ENCODE measurements at places on chromosomes 5 and 9.

GRCh38 chr5:129079496-129079895 lies 15.1 kb upstream of the ISOC1 start:
- no peak for DNase-seq

DNA sequence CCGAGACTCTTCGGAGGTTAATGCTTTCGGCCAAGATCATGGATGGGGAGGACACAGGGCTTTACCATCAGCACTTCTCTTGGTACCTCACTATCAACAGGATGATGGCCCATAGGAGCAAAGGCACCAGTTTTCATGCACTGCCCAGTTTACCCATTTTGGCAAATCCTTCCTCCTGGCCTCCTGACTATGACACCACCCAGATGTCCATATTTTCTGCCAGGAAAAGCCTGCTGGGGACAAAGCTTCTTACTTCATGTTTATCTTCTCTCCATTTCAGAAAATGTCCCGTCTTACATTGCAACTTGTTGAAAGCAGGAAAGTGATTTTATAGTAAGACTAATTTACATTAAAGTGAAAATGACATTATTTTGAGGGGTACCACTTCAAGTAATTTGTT lies 61.4 kb upstream of the GAS1 start:
- DNase-seq, result no peak

DNA sequence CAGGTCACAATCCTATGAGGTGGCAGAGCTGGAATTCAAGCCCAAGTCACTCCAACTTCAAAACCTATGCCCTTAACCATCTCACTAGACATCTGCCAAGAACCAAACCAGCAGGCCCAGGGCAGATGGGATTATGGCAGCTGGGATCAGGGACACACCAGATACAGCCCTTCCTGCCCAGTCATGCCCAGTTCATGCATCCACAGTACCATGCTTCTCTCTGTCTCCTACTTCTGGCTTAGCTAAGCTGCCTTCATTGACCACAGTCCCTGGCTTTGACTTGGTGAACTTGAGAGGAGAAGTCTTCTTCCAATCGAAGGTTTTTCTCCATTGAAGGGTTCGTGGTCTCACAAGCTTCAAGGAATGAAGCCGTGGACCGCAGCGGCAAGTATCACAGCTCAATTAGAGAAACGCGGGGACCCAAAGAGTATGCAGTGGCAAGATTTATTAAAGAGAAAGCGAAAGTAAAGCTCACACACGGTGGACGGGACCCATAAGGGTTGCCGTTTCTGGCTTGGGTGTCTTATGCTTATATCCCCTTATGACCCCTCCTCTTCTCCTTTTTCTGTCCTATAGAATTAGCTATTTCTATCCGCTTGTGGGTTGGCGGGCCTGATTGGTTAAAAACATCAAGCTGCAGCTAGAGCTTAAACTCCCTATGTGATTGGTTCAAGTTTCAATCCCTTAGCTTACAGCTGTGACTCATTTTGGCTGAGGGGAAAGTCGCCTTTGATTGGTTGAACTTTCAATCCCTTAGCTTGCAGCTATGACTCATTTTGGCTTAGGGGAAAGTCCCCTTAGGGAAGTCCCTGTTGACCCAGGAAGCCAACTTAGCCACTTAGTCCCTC lies 101.2 kb downstream of the TRIM36 start:
- no peak for DNase-seq

DNA sequence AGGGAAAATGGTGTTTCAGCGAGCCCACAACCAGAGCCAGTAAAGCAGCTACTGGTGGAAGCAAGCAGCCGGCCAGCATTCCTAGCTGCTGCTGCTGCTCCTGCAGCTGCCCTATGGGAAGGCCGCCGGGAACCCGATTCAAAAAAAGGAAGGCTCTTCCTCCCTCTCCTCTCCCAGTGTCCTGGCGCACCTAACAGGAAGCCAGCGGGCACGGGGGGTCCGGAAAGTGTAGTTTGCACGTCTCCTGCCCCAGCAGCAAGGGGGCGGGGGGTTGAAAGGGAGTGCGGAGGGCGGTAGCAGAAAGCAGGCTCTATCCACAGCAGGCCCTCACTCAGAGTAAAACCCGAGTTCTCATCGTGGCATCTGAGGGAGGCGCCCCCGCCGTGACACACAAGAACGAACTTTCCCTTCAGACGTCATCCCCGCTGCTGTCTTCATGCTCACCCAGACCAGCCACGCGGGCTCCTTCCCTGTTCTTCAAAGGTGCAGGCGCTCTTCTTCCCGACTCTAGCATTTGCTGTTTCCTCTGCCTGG lies 16.5 kb downstream of the GRXCR2 start:
- no peak for DNase-seq

- no peak for DNase-seq
Observed at GRCh38 chr9:108634204-108634603, 221.6 kb downstream of the ACTL7B start.

DNA sequence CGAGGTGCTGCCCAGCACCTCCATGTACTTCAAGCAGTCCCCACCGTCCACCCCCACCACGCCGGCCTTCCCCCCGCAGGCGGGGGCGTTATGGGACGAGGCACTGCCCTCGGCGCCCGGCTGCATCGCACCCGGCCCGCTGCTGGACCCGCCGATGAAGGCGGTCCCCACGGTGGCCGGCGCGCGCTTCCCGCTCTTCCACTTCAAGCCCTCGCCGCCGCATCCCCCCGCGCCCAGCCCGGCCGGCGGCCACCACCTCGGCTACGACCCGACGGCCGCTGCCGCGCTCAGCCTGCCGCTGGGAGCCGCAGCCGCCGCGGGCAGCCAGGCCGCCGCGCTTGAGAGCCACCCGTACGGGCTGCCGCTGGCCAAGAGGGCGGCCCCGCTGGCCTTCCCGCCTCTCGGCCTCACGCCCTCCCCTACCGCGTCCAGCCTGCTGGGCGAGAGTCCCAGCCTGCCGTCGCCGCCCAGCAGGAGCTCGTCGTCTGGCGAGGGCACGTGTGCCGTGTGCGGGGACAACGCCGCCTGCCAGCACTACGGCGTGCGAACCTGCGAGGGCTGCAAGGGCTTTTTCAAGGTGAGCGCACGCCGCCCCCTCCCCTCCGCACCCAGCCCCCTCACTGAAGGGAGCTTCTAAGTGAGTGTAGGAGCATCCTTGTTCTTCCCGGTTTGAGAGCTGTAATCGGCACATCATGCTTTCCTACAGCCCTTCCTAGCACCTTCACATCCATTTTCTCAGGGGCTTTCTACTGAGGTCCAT lies 6.9 kb downstream of the NR4A3 start:
- no peak for DNase-seq

DNA sequence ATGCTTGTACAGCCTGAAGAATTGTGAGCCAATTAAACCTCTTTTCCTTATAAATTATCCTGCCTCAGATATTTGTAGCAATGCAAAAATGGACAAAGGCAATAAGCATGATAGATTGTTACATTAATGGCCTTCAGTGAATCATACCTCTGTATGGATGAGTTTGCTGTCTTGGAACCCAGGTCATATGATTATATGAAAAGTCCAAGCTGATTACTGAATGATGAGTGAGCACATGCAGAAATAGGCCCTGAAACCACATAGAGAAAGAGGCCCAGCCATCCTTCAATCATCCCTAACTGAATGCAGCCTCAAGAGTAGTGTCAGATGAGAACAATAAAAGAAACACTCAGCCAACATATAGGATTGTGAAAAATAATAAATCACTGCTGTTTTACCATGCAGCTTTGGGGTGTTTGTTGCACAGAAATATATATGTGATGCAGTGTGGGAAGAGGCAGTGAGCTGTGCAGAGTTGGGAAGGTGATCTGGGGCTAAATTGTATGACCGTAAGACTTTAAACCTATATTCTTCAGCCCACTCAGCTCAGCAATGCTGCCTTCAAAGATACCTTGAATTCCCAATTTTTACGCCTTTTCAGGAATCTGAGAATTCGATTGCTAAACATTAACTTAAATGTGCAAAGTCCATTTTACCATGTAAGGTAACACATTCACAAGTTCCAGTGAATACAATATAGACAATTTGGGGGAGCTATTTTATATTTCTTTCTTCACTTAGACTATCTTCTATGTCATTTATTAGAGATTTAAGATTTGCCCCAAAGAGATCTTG lies 36.3 kb upstream of the SHISAL2B start:
- DNase-seq, result no peak

DNA sequence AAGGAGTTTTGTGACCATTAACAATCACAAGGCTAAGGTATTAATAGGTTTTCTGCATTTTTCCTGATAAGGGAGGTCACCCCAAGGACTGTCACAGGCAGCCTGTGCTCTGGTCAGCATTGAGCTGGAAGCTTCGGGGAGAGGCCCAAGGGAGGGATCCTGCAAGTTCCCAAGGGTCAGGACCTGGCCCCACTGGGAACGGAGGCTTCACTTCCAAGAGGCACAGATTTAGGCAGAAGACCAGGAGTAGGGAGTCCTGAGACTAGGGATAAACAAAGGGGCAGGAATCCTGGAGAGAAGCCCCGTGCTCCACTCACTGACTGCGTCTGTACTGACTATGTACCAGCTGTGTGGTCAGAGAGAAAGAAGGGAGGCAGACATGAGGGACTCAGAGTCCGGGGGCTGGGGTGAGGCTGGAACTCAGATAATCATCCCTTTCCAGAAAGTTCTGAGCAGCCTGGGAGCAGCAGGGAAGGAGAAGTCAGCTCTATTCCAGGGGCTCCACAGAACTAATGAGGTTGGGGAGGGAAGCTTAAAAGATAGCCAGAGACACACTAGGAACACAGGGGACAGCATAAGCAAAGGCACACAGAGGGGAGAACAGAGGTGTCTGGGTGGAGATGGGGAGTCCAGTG lies 37.8 kb downstream of the B4GALT1 start:
- DNase-seq, result no peak

GRCh38 chr9:114016101-114016500 lies 62.0 kb downstream of the AMBP start:
- DNase-seq, result no peak

GRCh38 chr5:14953075-14953607 lies 81.6 kb upstream of the ANKH start:
- no peak for DNase-seq

GRCh38 chr5:150486402-150487198 lies 21.3 kb upstream of the NDST1 start:
- no peak for DNase-seq

- DNase-seq, result no peak
Observed at GRCh38 chr9:106283769-106284168, 579.2 kb upstream of the ZNF462 start.

- DNase-seq, result no peak
Observed at GRCh38 chr5:73743161-73743560, 117.2 kb downstream of the ARHGEF28 start.

DNA sequence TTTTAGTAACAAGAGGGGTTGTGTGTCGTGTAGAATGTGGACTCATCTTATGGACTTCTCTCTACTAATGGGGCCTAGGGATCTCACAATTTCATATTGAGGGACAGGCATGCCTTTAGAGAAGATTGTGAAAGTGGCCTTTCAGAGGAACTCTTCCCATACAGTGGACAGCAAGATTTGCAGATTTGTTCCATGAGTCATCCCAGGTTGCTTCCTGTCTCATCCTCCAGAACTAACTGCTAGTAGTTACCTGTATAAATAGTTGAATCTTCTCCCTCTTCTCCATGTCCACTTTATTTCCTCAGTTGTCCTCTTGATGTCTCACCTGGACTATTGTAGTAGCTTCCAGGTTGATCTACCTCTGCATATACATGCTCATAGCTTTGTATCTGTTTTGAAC lies 997.5 kb upstream of the CTNND2 start:
- no peak for DNase-seq

DNA sequence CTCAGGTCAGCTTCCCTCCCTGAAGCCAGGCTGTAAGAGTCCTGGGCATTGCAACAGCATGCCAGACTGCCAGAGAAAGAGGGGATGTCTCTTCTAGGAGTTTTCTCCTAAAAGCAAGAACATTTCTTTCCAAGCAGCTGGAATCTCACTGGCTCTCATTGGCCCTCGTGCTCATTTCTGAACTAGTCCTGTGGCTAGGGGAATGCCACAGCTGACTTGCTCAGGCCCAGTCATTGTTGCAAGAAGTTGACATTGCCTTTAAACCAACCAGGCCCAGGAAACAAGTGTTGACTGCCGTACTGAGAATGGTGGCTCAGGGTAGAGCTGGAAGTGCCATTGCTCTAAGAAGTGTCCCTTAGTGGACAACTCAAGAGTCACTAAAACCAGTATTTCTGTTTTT lies 15.0 kb upstream of the CEP120 start:
- no peak for DNase-seq

DNA sequence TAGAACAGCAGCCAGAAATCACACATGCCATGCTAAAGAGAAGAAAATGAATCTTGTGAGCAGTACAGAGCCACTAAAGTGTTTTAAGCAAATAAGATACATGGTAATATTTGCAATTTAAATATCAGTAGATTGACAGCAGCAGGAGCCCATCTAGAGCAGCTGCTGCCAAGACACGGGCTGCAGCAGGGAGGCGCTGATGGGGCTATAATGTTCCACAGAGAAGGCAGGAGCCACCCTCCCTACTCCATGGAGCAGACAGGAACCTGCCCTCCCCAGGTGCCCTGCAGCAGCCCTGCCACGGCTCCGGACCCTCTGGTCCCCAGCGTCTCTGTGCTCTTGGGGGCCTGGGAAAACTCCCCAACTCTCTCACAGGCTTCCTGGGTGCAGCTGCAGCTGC lies 224.1 kb upstream of the ISL1 start:
- no peak for DNase-seq

DNA sequence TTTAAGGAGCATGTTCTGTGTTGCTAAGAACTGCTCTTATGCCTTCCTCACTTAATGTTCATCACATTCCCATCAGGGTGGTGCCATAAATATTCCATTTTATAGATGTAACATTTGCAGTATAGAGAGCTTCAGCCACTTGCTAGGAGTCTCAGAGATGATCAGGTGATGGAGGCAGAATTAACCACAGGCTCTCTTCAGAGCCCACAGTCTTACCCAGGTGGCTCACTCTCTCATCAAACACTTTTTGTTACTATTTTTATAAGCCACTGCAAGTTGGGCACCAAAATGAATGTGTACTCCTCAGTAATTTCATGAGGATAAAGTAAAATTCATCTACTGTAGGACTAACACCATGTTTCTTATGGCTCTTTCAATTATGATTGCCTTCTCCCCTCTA lies 491.5 kb upstream of the DAP start:
- DNase-seq, result no peak

- no peak for DNase-seq
Observed at GRCh38 chr5:59221769-59222168, 638.9 kb downstream of the RAB3C start.

GRCh38 chr5:132837868-132838267 lies 7.4 kb upstream of the SHROOM1 start:
- no peak for DNase-seq

- DNase-seq, result no peak
Observed at GRCh38 chr9:126295936-126296600, 30.6 kb upstream of the MVB12B start.

GRCh38 chr9:120915854-120916470 lies 10.6 kb downstream of the TRAF1 start:
- no peak for DNase-seq

DNA sequence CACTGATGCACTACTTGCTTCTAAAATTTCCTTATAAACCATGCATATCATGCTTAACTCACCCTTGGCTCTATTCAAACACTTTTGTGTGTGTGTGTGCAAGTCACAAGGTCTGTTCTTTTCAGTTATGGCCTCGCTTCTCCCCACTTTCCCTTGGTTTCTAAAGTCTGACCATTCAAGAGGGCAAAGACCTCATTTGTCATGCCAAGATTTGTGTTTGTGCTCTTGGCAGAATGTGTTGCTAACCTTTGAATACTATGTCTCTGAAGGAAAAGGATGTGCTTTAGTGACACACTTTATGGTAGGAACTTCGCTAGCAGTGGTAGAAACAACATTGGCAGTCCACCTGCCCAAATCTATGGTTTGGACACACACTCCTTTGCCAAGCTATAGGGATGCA lies 50.4 kb downstream of the SNX18 start:
- DNase-seq, result no peak

GRCh38 chr9:137461316-137461662 lies 2.2 kb upstream of the NSMF start:
- DNase-seq, result no peak
